ENCODE measurements at places on chromosomes 5 and 9.

DNA sequence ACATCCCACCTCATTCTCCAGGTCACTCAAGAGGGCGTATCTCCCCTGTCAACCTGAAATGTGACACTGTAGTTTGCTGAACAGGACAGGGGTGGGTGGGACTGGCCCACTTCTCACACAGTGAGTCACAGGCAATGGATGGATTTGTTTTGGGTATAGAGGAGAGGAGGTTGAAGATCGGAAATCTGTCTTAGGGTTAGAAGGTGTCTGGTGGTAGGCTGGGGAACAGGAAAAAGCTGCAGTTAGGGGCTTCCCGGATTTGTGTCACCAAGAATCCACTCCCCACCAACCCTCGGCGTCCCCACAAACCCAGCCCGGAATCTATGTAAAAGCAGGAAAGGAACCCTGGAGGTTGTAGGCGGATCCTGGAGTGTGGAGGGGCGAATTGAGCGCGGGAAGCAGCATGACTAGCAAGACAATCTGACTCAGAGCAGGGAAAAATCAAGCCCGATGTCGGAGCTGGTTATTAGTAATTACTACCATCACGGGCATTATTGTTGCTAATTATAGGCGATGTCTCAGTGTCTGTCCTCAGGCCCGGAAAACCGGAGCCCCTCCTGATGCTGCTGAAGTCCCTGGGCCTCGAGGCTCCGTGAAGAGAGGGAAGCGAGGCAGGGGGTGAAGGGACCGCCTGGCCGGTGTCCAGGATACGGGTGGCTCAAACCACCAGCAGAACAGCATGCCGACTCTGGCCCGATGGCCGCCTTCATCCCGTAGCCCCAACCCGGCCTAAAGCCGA is 1.7 kb upstream of the IRX1 start:
- DNase-seq = no peak

- DNase-seq = no peak
Measured at GRCh38 chr9:83097633-83098032, 34.7 kb upstream of the RASEF start.

DNA sequence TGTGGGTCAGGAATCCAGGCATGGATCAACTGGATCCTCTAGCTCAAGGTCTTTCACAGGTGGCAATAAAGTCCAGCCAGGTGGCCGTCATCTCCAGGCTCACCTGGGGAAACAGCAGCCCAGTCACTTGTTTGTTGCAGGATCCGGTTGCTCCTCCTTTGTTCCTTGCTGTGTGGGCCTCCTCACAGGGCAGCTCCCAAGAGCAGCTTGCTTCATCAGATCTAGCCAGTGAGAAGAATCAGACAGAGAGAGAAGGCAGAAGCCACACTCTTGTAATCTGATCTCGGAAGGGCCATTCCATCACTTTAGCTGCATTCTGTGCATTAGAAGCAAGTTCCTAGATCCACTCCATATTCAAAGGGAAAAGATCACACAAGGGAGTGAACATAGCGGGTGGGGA is 3.2 kb upstream of the HSD17B3 start:
- DNase-seq = no peak

- peak; percentile 9 for DNase-seq
Measured at GRCh38 chr5:103256178-103256577, 2.4 kb upstream of the MACIR start.

GRCh38 chr9:125119643-125120286 is 23.6 kb downstream of the SCAI start:
- no peak for DNase-seq

- no peak for DNase-seq
Measured at GRCh38 chr5:120533581-120533980, 69.5 kb downstream of the PRR16 start.

GRCh38 chr5:167570431-167570830 is 721.0 kb upstream of the WWC1 start:
- DNase-seq = no peak

- peak; percentile 77 for DNase-seq
Measured at GRCh38 chr5:122192497-122193496, 63.5 kb downstream of the ZNF474 start.

DNA sequence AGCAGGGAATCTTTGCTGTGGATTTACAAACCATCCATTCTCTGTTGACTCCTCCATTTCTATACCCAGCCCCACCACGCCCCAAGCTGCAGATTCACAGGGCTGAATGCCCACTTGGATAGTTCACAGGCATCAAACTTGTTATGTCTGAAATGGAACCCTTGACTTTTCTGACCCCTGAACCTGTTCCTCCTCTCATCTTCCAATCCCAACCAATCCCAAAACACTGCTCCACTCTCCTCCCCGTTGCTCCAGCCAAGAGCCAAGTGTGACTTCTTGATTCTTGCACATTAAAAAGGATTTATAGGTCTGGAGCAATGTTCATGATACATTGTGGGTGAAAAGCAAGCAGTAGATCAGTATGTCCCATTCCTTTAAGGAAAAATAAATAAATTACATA is 145.6 kb downstream of the DAB2IP start:
- DNase-seq = no peak

- no peak for DNase-seq
Measured at GRCh38 chr5:4295663-4296339, 700.2 kb downstream of the IRX1 start.

GRCh38 chr5:51811883-51812471 is 428.7 kb downstream of the ISL1 start:
- DNase-seq = no peak

DNA sequence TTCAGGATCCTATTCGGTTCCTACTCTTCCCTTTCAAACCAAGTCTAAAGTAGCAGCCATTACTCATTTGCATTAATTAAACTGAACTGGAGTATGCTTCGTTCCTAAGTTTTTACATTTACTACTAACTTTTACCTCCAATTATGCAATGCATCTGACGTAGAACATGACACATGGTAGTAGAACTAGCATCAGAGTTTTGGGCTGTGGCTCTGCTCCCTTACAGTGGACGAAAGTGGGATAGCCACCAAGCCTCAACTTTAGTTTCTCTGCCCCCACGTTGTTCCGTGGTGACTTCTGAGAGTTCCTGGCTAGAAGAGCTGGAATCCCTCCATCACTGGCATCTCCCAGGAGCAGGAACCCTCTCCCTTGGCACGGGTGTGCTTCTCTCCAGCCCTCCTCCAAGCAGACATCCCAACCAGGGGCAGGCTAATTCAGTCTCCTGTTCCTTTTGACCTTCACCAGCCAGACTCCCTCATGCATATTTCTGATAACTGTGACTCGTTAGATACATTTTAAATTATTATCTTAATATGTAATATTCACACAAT is 2.9 kb downstream of the IFNE start:
- no peak for DNase-seq

DNA sequence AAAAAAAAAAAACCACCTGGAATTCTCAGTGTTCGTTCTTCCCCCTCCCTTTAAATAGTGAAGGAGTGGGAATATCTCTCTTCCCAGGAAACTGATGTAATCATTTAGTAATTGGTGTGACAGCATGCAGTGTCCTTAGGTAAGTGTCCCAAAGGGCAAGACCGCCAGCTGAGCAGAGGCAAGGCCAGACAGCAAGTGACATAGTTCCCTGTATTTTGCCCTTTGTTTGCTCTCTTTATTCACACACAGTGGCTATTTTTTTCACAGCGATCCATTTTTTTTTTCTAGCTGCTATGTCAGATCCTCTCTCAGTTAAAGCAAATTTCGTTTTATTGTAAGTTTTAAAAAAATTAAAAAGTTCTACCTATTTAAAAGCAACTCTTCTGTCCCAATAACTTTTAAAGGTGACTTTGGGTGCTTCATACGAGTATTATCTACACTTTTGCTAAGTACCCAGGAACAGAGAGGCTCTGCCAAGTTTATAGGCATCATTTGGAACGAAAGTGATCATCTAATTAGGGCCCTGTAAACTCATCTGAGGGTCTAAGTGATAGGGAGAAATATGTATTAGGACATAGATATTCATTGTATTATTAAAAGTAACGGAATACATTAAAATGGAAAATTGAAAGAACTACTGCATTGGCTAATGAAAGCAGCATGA is 98.2 kb upstream of the ALDH1A1 start:
- DNase-seq = peak; percentile 4

DNA sequence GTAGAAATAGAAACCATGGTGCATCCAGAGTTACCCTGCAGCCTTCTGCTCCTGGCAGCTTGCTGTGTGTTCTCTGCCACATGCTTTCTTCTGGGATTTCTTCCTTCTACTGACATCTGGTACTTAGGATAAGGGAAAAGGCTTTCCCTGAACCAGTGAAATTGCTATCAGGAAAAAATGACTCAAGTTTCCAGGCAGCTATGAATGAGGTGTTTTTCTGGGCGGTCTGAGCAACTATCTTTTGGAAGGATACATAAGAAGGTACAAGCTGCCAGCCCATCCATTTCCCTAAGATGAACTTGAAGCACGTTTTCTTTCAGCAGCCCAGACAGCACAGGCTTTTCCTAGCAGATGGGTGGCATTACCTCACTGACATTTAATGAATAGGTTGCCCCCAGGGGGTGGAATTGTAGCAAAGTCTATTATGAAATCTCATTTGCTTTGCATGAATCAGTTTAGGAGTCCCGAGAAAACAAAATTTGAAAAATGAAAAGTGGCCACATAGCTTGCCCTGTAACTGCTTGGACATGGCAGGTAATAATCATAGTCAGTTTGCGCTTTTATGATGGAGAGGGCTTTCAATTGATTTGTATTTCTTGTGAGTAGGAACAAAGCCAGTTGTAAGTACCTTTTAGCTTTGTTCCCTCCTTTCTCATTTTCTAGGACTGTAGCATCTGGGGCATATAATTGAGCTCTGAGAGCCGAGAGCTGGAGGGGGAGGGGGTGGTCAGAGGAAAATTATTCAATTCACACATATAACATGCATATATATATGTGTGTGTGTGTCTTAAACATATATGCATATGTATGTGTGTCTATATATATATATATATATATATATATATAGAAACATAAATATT is 108.5 kb downstream of the C9orf152 start:
- no peak for DNase-seq

- no peak for DNase-seq
Measured at GRCh38 chr9:113601656-113602055, 138.1 kb downstream of the RGS3 start.

DNA sequence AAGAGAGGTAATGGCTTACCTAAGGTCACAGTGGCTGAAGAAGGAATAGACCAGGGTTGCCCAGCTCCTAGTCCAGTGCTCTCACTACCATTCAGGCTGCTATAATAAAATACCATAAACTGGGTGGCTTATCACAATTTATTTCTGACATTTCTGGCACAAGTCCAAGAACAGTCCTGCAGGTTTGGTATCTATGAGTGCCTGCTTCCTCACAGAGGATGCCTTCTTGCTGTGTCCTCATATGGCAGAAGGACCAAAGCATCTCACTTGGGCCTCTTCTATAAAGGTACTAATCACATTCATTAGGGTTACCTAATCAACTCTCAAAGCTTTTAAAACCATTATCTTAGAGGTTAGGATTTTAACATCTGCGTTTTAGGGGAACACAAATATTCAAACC is 17.2 kb downstream of the STARD4 start:
- no peak for DNase-seq

DNA sequence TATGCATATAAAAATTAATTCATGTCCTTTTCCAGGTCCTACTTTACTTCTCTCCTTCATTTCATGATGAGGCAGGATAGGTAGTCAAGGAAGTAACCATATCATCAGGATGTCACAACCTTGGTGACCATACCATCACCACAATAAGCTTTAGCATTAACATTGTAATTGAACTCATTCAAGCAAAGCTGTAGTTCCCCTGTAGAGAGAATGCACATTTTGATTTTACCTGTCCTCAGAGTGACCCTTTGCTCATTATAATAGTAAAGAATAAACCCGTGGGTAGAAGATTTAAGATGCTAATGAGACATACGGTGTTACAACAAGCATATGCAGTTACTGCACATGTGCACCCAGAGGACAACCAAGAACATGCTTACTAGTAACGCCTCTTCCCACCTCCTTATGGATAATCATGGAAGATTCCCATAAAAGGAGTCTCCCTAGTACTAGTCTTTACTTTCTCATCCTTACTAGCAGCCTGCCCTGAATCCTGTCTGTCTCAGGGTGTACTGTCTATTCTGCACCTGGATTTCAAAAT is 2.2 kb downstream of the IFNA6 start:
- no peak for DNase-seq

GRCh38 chr5:58273711-58274110 is 186.2 kb downstream of the PLK2 start:
- no peak for DNase-seq

DNA sequence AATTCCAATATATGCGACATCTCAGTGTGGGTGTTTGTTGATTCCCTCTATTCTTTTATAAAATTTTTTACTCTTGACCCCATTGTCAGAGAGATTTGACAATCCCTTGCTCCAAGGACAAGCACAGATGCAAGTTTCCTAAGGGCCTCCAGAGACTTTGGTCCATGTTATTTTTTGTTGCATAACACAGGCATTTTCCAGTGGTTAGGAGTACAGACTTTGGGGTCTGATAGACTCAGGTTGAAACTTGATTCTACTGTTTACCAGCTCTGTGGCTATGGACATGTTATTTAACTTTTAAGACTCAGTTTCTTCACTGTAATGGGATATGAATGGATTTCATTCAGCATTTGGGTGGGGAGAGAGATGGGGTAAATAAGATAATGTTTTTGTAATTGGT is 361.3 kb downstream of the ENC1 start:
- DNase-seq = no peak

- DNase-seq = no peak
Measured at GRCh38 chr5:32934529-32934928, 223.4 kb downstream of the NPR3 start.

DNA sequence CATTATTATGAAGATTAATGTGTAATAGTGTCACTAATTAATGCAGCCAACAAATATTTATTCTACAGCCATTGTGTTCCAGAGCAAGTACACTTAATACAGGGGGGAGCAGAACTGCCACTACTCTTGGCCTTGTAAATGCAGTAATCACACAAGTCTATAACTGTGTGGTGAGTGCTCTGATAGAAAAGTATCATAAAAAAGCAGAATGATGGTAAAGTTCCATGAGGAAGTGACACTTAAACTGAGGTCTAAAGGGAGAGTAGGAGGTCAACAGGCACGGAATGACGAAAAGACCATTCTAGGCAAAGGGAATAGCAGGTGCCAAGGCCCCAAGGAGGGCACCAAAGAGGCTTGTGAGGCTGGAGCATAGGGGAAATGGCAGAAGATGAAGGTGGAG is 142.9 kb downstream of the OSTF1 start:
- DNase-seq = no peak

GRCh38 chr9:92964607-92965060 is 17.3 kb downstream of the FGD3 start:
- DNase-seq = no peak

GRCh38 chr5:166441-167372 is 24.6 kb upstream of the LRRC14B start:
- no peak for DNase-seq

- peak; percentile 13 for DNase-seq
Measured at GRCh38 chr9:15416880-15417279, 5.8 kb upstream of the SNAPC3 start.

- no peak for DNase-seq
Measured at GRCh38 chr9:114285166-114285867, 37.6 kb upstream of the ORM1 start.

GRCh38 chr5:68659881-68660280 is 433.9 kb upstream of the SLC30A5 start:
- DNase-seq = no peak

Measured in SHP77 (cell line).